ENCODE measurements at places on chromosomes 5 and 9.

DNA sequence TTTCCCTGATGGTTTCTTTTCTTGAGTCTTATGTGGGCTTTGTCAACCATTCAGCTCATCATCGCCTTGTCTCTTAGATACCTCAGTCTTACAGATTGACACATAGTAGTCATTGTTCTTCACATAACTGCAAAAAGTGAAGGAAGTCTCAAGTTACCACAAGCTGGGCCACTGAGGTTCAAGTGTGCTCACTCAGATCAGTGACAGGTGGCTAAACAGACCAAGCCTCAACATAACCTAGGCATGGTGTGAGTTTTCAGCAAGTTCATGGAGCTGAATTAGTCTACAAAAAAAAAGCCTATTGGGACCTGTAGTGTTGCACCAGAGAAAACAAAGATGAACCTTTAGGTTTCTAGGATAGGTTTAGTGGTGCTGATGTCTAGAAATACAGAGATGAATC lies 58.2 kb downstream of the RFK start:
- DNase-seq = no peak

DNA sequence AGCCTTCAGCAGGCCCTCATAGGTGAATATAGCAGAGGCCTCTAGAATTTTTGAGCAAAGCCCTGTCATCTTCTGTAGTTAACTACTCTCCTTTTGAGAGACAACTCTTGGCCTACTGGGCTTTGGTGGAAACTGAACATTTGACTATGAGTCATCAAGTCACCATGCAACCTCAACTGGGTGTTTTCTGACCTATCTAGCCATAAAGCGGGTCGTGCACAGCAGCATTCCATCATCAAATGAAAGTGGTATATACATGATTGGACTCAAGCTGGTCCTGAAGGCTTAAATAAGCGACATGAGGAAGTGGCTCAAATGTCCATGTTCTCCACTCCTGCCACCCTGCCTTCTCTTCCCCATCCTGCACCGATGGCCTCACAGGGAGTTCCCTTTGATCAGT lies 1115.5 kb downstream of the TAF11L14 start:
- no peak for DNase-seq

DNA sequence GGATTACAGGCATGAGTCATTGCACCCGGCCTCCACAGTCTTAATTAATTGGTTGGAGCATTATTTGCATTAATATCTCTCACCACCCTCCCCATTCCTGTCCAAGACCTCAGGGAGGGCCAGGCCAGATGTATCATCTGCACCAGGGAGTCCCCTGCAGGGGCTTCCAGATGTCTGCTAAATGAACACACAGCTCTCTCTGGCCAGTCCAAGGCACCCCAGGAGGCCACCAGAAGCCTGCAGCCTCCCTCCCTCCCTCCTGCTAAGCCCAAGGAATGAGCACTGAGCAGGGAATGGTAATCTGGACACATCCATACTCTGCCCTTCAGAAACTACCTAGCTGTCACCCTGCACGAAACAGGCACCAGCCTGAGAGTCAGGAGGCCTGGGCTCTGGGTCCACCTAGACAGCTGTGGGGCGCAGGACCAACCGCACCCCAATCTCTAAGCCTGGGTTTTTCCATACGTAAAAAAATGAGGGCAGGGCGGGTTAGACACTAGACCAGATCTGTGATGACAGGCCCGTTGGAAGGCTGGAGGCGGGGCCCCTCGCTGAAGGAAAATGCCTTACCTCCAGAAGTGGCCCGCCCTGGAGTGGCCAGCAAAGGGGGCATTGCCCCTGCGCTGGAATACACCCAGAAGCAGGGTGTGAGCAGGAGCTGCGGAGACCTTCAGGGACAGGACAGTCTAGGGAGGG lies 8.3 kb downstream of the CIZ1 start:
- no peak for DNase-seq

DNA sequence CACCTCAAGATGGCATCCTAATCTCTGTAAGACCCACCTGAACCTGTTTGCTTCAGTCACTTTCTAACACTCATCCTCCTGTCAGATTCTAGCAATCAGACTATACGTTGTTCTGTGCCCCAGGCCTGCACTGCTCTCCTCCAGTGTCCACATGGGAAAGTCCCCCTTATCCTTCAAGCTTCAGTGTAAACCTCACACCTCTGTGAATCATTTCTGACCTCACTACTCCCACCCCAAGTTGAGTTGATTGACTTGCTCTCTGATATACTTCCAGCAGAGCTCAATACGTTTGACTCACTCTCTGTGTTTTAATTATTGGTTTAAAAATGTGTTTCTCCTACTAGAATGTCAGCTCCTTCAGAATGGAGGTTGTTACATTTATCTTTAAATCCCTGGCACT lies 240.2 kb downstream of the FBXL17 start:
- no peak for DNase-seq

DNA sequence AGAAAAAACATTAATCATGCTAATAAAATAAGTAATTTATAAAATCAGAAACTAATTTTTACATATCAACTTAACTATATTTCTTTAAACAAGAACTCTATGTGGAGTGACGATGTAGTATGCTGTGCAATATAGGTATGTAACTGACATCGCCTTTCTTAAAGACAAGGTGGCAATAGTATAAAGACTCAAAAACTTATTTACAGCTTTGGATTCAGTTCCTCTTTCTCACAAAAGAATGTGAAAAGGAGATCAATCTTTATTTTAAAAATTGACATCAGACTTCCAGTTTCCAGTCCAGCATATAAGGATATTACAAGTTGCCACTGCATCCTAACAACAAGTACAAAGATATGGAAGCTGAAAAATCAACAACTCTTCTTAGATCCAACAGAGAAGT lies 260.3 kb downstream of the TRIM36 start:
- DNase-seq = no peak

GRCh38 chr5:86625148-86625547 lies 7.4 kb downstream of the COX7C start:
- DNase-seq = no peak

GRCh38 chr9:89471390-89471789 lies 26.5 kb downstream of the SEMA4D start:
- DNase-seq = no peak

- no peak for DNase-seq
These were observed 716 bp downstream of the STX17 start for GRCh38 chr9:99907208-99907532.

GRCh38 chr9:6566409-6567139 lies 79.0 kb downstream of the GLDC start:
- peak; percentile 98 for DNase-seq

DNA sequence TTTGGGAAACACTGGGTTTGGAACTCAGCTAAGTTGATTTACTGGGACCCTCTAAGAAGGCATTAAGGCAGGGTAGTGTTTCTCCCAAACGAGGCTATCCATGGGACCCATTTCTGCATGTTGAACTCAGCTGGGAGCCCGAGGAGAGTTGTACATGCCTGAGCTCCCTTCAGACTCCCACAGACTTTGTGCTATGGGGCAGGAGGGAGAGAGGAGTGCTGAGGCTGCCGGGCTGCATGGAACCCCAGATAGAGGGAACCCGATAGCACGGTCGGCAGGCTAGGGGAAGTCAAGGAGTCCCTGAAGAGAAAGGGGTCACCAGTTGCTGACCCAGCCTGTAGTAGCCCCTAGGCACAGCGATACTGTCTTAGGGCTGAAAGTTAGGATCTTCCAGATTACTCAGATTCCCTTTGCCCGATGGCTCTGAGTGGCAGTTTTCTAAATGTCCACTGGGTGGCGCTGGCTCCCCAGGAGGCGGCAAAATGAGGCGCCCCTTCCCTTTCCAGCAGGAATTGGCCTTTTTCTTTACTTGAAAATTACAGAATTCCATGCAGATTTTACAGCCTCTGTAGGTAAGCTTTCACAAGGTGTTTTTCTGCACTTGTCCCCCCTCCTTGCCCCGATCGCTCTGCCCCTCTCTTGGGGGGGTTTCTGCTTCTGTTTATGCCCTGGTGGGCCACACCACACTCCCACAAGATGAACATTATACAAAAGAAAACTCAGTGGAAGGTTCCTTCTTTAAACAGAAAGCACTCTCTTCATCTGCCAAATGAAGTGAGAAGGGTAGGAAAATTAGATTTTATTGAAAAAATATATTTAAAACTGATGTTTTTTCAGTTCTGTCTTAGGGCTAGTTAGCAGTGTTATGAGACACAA lies 17.8 kb downstream of the NANS start:
- peak; percentile 69 for DNase-seq

- no peak for DNase-seq
These were observed 82.3 kb downstream of the SLC38A9 start for GRCh38 chr5:55629815-55630214.

DNA sequence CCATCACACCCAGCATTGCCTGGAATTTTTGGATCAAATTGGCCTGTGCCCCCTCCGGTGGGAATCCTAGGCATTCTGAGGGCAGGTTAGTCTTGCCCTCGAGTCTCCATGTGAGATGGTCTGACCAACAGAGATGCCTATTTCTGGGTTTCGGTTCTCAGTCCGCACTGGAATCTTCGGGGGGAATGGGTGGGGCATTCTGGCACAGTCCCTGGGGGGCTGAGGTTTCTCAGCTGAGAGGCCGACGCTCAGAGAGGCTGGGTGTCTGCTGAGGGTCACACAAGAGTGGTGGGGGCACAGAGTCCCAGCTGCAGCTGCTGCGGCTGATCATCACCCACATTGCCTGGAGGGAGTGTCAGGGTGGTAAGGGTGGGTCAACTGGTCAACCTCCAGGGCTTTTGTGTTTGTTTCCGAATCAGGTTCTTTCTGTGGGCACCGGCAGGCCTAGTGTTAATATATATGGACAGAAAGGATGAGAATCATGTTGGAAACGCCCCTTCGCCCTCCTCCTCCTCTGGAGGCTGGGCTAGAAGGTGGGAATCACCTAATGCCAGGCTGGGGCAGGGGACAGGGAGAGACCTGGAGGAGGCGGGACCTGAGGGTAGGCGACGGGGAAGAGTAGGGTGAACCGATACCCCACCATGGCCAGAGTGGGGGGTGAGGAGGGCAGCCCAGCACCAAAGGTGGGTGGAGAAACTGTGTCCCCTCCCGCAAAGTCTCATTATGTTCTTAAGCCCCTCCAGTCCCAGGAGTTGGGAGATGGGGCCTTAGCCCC lies 149.5 kb upstream of the PHYKPL start:
- DNase-seq = no peak
